ENCODE measurements at places on chromosomes 6 and 20.

GRCh38 chr6:66421570-66421969, 714.5 kb upstream of the EYS start:
- no peak for DNase-seq

- no peak for DNase-seq
Observed at GRCh38 chr6:131251590-131252199, 116.4 kb downstream of the AKAP7 start.

- no peak for DNase-seq
Observed at GRCh38 chr6:131640100-131640499, 3.0 kb downstream of the ENPP3 start.

DNA sequence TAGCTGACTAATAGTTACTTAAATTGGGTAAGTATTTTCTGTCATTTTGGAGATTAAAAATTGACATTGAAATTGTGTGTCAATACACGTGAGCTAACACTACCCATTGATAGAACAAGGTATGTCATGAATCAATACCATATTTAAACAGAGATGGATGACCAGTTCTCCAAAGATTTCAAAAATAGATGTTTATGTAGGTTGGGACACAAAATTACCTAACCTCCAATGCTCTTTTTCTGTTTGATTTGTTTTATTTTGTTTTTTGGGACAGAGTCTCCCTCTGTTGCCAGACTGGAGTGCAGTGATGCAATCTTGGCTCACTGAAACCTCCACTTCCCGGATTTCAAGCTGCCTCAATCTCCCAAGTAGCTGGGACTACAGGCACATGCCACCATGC, 1491.7 kb downstream of the GRIK2 start:
- no peak for DNase-seq

- no peak for DNase-seq
Observed at GRCh38 chr20:41467690-41468089, 101.1 kb upstream of the EMILIN3 start.

- DNase-seq: no peak
Observed at GRCh38 chr20:9352739-9353138, 161.7 kb upstream of the LAMP5 start.

DNA sequence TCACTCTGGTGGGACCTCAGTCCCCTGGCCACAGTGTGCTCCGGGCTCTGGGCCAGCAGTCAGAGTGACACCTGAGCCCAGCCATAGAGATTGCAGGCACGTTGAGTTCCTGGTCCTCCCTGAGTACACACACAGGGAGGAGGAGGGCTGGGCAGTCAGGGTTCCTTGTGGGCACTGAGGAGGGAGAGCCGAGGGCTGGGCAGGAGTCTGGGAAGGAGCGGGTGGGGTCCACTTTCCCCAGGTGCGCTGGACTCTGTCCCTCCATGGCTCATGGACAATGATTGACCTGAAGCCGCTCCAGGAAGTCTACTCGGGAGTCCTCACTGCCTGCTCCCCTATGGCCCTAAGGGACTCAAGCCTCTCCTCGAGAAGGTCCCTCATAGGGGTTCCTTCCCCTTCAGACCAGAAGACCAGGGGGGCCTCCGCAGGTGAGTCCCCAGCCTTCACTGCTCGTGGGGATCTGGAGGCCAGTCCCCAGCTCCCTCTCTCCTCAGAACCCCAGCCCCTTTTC, 1.1 kb downstream of the SLC44A4 start:
- DNase-seq: no peak

DNA sequence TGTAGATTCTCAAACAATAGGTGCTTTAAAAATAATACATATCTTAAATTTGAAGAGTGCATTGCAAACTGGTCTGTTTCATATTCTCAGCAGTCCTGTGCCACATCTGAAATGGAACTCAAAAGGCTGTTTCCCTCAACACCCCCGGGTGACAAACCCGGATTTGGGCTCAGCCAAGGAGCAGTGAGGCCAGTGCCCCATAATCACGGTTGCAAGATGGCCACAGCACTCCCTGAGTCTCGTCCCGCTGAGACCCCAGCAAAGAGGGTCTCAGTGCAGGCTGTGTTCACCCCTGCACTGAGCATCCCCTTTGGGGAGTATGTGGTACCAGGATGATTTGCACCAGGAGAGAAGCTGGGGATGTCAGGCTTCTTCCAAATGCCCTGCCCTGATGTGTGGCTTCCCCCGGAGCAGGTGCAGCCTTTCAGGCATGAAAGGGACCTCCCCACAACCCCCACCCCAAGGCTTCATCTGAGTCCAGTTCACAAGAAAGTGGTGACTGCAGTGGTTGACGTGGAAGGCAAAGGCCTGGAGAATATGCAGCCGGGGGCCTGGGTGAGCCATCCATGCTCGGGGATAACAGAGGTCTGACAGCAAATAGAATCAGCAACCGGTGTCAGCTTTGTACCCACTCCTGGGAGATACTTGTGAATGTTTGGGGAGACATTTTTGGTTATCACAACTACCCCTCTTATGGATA, 202.9 kb downstream of the SYNDIG1 start:
- DNase-seq: no peak

- peak; percentile 97 for DNase-seq
Observed at GRCh38 chr20:56778765-56779195, 149.7 kb downstream of the TFAP2C start.

All from RPMI7951 (cell line).